ENCODE measurements at places on chromosomes 4 and X.

- DNase-seq = no peak
Observed at GRCh38 chr4:4824232-4824631, 35.2 kb upstream of the MSX1 start.

DNA sequence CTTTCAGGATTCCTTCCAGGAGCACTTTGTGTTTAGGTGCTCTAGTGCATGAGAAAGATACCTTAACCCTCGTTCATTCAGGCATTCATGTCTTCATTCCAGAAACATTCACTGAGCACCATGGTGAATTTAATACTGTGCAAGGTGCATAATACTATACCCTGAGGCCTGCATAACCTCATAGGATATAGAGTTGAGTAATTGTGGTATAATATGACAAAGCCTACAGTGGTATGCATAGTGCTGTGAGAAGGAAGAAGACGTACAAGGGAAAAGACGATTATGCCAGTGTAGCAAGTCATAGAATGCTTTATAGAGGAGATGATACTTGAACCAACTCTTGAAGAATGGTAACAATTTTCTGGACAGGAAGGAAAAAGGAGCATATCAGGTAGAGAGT lies 34.3 kb downstream of the MTM1 start:
- no peak for DNase-seq

- DNase-seq = no peak
Observed at GRCh38 chr4:121041307-121042090, 30.8 kb downstream of the NDNF start.

DNA sequence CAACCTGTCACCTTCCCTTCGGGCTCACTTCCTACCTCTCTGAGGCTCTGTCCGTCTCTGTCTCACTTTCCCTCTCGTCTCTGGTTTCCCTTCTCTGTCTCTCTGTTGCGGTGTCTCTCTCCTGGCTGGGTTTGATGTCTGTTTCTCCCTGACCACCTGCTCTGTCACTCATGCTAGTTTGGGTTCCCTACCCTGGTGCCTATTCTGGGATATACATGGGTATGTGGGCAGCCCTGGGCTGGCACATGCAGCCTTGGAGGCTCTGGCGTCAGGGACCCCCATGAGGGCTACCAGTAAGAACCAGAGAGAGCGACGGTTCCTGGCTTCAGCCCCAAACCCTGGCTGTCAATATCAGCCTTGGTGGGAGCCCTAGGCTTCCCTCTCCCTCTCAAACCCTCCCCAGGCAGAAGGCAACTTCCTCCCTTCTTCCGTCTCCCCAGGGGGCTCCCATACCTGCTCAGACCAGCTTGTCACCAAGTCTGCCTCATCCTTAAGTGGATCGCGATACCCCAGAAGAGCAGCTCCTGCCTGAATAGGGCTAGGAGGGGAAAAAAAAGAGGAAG lies 314 bp downstream of the DNASE1L1 start:
- DNase-seq = no peak

GRCh38 chr4:109004418-109004817 lies 241.6 kb upstream of the ETNPPL start:
- no peak for DNase-seq

DNA sequence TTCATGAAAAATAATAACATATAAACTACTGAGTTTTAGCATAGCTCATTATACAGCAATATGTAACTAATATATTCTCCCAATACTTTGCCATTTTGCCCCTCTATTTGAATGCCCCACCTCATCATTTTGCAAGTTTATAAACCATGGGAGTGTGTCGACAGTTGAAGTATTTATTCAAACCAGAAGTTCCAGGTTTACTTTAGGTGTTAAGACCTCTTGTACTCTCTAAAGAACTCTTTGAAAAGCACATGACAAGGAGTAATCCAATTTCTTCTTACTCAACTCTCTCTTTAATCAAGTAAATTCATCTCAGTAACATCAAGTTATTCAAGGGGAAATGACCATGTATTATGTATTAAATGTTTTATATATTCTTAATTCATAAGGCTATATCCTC lies 240.7 kb downstream of the COX18 start:
- no peak for DNase-seq

GRCh38 chr4:153294631-153295030 lies 49.9 kb upstream of the MND1 start:
- DNase-seq = no peak

GRCh38 chrX:118423558-118423957 lies 72.1 kb upstream of the DOCK11 start:
- DNase-seq = no peak

DNA sequence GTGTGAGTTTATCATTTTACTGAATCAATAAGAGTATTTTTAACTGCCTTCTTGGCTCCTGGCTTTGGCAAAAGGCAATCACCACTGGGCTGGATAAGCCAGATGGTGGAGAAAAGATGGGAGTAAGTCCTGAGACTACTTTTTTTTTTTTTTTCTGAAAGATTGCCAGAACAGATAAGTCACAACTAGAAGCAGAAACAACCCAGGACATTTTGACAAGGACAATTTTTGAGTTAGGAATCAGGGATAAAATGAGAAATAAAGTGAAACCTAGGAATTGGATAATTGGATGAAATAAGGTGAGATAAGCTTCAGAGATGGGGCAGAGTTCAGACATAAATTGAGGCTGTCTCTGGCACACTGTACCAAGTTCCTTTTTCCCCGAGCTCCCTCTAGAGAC lies 471.0 kb downstream of the KLHL13 start:
- DNase-seq = no peak

DNA sequence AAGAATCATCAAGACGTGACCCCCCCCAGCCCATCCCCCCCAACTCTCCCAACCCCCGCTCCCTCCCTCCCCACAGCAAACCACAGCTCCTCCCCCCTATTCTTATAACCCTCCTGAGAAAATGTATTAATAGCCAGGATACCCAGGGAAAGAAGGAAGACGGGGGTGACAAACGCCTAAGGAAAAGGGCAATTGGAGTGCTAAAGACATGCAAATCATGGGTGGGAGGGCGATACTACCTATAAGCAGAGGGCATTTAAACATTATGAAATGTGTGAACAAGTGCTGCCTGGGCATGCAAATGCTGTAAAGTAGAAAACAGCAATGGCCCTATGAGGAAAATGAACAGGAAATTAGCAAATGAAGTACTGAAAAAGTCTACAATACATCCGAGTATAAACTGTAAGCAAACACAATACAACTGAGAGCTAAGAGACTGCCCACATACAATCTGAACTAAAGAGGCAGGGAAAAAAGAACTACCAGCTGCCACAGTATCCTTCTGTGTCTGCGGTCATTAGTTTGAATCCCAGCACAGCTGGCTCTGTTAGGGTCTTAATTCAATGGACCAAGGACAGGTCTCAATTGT lies 2.4 kb downstream of the CXXC4 start:
- DNase-seq = no peak

DNA sequence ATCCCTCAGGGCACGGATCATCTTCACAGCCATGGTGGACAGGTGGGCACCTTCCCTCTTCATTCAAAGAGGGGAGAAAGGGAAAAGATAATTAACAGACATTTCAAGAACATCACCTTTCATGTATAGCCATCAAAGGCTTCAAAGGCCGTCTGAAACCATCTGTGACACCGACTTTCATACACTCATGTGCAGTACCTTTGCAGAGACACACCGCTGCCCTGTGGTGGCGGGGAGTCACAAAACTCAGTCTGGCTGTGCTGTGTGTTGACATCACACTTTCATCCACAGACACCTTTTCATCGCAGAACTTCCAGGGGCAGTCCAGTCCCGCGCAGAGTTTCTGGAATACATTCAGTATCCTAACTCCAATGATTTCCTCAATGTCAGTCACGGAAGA lies 47.6 kb upstream of the MTNR1A start:
- no peak for DNase-seq

GRCh38 chr4:104066533-104066932 lies 346.7 kb upstream of the TACR3 start:
- DNase-seq = no peak

GRCh38 chr4:185801471-185801870 lies 10.5 kb downstream of the SORBS2 start:
- no peak for DNase-seq

- no peak for DNase-seq
Observed at GRCh38 chrX:38205039-38205438, 15.6 kb downstream of the SRPX start.

DNA sequence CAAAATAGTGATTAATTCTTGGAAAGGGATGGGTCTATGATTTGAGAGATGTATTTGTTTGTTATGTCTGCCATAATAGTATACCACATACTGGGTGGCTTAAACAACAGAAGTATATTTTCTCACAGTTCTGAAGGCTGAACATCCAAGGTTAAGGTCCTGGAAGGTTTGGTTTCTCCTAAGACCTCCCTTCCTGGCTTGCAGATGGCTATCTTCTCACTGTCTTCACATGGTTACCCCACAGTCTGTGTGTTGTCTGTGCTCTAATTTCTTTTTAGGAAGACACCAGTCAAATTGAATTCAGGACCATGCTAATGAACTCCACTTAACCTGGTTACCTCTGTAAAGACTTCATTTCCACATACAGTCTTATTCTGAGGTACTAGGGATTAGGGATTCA lies 25.6 kb downstream of the CXCL2 start:
- no peak for DNase-seq

GRCh38 chrX:109384699-109385098 lies 97.2 kb downstream of the GUCY2F start:
- no peak for DNase-seq

GRCh38 chr4:110344165-110344564 lies 131.8 kb upstream of the ENPEP start:
- DNase-seq = no peak

- DNase-seq = no peak
Observed at GRCh38 chr4:7947927-7948326, 8.3 kb upstream of the AFAP1 start.

DNA sequence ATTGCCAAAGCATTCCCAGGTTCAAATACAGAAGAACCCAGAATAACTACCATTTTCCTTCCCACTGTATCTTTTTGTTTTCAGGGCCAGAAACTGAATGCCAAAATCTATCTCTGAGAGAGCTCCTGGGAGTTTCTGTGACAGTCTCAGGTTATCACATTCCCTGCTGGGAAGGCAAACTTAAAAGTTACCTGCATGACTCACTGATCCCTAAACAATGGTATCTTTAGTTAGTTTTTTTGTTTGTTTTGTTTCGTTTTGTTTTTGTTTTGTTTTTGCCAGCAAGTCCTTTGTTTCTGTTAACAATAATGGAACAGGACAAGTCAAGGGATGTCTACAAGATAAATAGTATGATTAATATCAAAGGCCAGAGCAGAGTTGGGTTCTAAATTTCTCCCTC lies 34.3 kb downstream of the PAPSS1 start:
- no peak for DNase-seq

DNA sequence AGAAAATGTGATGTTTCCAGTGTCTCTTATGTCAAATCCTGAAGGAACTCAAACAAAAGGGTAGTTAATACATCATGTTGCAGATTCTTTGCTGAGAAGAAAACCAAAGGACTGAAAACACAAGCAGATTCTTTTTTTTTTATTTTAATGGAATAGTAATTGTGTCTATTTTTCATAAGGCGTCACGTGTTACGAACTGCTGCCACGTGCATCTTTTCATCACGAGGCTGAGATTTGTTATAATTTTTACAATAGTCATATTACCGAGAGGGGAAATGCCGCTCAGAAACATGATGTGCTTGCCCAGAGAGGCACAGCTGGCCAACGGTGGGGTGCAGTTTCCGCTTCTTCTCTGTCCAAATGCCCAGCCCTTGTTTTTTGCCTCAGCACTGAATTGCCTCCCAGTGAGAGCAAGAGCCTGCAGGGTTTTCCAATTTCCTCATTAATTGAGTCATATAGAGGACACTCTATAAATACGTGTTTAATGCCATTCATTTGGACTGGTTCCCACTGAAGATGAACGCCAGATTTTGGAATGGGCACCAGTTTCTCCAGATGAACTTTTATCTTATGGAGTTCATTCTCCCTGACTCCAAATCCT lies 225.3 kb downstream of the STK32B start:
- DNase-seq = no peak

- no peak for DNase-seq
Observed at GRCh38 chr4:134862116-134862515, 660.5 kb upstream of the PABPC4L start.

- DNase-seq = no peak
Observed at GRCh38 chr4:147749811-147750321, 18.0 kb downstream of the ARHGAP10 start.

GRCh38 chr4:74934016-74934831 lies 1.3 kb downstream of the PARM1 start:
- no peak for DNase-seq

GRCh38 chr4:72094059-72094797 lies 62.4 kb downstream of the NPFFR2 start:
- DNase-seq = no peak

GRCh38 chrX:74924449-74925224 lies 615 bp downstream of the NEXMIF start:
- no peak for DNase-seq

- no peak for DNase-seq
Observed at GRCh38 chr4:137032222-137032621, 500.1 kb downstream of the PCDH18 start.

DNA sequence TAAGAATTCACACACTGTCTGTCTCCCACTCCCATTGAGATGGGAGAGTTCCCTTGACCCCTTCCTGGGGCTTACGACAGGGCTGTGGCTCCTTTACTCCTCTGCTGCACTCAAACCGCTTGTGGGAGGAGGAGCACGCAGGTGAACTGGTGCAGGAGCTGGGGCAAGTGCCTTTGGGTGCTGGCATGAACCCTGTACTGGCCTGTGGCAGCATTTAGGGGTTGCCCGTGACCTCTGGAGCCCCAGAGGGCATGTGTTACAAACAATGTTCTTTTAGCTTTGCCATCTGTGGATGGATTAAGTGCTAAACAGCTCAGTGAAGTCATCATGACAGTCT lies 21.8 kb upstream of the FTHL17 start:
- DNase-seq = no peak

DNA sequence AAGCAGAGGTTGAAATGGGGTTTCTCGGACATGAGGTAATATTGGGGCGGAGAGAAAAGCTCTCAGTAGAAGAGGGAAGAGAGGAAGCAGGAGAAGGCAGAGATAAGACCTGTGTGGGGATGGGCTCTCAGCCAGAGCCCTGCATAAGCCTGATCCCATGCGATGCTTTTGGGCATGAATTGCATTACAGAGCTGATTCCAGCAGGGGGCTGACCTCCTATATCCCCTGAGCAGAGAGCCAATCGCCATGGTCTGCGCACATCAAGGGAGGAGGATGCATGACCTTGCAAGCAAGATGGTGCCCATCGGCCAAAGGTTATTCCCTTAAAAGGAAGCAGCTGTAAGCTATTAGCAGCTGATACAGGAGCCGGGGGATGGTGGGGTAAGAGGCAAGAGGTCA lies 7.6 kb downstream of the ANOS1 start:
- no peak for DNase-seq

- DNase-seq = no peak
Observed at GRCh38 chr4:119299741-119300100, 22.2 kb downstream of the FABP2 start.

DNA sequence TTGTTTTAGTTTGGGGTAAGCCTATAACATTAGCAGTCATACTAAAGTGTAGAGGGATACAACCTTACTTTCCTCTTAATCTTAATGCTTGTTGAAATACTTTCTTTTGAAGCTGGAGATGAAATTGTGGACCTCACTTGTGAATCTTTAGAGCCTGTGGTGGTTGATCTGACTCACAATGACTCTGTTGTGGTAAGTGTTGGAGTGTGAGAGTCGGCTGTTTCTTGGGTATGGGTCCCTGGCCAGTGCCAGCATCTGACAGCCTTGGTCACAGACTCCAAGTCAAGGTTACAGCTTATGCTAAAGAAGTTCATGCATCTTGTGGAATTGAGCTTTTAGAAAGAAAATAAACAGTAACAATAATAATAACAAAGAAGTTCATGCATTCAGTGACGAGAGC lies 31.6 kb downstream of the RNF4 start:
- no peak for DNase-seq

- DNase-seq = no peak
Observed at GRCh38 chr4:24244663-24245490, 339.5 kb downstream of the DHX15 start.

GRCh38 chr4:15470128-15470475 lies 420 bp downstream of the CC2D2A start:
- DNase-seq = no peak

Data from stimulated activated CD8-positive, alpha-beta memory T cell treated with anti-CD3 and anti-CD28 coated beads, Interleukin-4, amount 100 ng/mL, for 4 hours (primary cell).